ENCODE measurements at places on chromosomes 7 and 10.

- DNase-seq, result no peak
These were observed 105.7 kb upstream of the INSIG1 start for GRCh38 chr7:155191901-155192478.

DNA sequence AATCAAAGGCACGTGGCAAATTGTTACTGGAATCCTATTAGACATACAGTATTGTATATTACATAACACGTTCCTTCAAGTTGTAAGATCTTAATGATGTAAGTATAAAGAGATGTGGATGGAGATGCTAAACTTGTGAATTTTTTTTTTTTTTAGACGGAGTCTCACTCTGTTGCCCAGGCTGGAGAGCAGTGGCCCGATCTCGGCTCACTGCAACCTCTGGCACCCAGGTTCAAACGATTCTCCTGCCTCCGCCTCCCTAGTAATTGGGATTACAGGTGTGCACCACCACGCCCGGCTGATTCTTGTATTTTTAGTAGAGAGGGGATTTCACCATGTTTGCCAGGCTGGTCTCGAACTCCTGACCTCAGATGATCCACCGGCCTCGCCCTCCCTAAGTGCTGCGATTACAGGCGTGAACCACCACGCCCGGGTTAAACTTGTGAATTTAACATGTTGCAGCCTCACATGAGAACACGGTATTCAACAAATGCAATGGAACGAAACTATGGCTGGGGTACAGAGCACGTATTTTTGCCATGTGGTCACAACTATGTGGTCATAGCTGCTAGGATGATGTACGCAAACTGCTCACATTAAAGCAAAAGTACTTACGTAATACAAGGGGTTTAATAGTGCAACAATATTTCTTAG is 818 bp upstream of the SUPV3L1 start:
- DNase-seq, result peak; percentile 63

GRCh38 chr7:16849296-16850148 is 32.3 kb downstream of the AGR3 start:
- DNase-seq, result no peak

- DNase-seq, result no peak
These were observed 255.3 kb downstream of the CELF2 start for GRCh38 chr10:11272915-11273389.
